ENCODE measurements at places on chromosomes 1 and 21.

- peak; percentile 61 for DNase-seq
These were observed 119.0 kb downstream of the ROR1 start for GRCh38 chr1:63892632-63893395.

DNA sequence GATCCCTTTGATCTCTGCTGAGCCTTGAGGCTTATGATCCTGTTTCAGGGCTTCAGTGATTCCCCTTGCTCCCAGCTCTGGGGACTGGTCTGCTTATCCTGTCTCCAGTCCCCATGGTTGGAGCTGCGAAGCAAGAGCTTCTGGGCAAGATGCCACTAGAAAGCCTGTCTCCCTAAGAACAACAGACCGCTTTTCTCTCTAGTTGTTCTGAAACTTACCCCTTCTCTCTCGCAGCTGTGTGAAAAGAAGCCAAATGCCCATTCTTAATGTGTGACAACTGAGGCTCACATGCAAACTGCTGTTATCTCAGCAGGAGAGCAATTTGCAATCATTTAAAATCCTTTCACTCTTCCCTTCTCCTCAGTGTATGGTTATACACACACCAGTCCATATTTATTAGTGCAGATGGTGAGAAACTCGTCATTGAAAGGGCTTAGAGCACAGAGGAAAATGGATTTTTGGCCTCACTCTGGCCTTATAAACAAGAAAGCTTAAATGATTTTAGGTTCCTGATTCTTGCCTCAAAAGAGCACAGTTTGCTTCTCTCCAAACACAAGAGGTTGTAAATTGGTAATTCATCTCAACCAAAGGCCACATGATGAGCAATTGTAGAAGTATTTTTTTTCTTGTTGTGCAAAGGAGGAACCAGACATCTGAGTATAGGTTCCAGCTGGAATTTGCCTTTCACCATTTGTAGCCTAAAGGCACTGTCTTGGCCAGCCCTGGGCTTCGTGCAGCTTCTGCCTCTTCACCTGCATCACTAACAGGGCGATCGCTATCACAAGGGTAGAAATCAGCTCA is 179.2 kb upstream of the LMO4 start:
- DNase-seq, result peak; percentile 54

DNA sequence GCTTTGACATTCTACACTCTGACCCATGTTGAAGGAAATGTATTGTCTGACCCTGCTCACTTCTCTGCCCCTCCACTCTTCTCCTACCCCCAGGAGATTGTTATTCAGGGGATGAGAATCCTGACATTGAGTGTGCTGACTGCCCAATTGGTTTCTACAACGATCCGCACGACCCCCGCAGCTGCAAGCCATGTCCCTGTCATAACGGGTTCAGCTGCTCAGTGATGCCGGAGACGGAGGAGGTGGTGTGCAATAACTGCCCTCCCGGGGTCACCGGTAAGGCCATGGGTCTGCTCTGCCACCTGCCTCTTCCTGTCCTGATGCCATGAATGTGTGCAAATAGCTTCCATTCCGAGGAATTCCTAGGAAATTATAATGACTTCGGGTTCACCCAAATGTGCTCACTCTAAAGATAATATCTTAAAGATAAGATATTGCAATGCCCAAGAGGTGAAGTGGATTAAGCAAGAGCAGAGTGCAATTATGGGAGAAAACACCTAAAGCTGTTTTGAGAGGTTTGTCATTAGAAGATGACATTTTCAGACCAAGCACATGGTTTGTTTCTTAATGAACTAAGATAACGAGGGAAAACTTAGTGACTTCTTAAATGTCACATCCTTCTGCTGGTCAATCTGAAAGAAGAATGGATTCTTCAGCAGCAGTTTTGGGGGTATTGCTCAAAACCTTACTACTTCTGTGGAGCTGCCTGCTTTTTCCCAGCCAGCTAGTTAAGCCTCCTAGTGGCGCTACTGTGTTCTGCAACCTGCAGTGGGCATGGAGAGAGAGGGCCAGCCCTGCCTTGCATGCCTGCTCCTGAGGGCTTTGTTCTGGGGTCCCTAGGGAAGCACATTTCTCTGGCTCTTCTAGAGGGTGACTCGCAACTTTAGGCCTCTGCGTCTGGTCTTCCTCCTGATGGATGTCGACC is 41.6 kb downstream of the LAMC2 start:
- peak; percentile 69 for DNase-seq

GRCh38 chr21:39099859-39100258 is 83.4 kb downstream of the PSMG1 start:
- no peak for DNase-seq

GRCh38 chr1:111638320-111638719 is 18.7 kb downstream of the RAP1A start:
- DNase-seq, result no peak

DNA sequence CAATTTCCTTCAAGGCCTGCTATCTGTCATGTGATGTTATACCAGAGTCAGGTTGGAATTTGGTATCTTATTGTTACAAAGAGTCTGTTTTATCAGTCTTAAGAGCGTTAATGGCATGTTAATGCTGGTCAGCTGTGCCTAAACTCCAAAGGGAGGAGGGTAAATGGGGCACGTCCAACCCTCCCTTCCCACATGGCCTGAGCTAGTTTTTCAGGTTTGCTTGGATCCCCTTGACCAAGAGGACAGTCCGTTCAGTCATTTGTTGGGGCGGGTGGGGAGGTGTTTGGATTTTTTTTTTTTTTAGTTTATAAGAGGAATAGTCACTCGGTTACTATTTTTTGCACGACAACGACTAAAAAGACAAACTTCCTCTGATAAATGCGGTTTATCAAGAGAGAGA is 63.8 kb upstream of the LYST start:
- no peak for DNase-seq

- no peak for DNase-seq
These were observed 134.7 kb upstream of the TNR start for GRCh38 chr1:175877939-175878737.

GRCh38 chr1:181476581-181476980 is 6.7 kb upstream of the CACNA1E start:
- no peak for DNase-seq

GRCh38 chr1:233673947-233674431 is 60.1 kb downstream of the KCNK1 start:
- DNase-seq, result no peak

GRCh38 chr1:166302989-166303758 is 136.4 kb upstream of the FAM78B start:
- DNase-seq, result no peak

- no peak for DNase-seq
These were observed at the start of gene GNG4 for GRCh38 chr1:235649368-235650163. TSS of gene GNG4 (minus strand) at chr1:235649784. CDS start at chr1:235583838, 65,946 bp downstream.

- no peak for DNase-seq
These were observed 21.7 kb downstream of the ASTN1 start for GRCh38 chr1:177142791-177143271.

- DNase-seq, result no peak
These were observed 16.0 kb downstream of the C21orf58 start for GRCh38 chr21:46307625-46308024.

GRCh38 chr21:36658926-36659325 is 40.0 kb upstream of the SIM2 start:
- DNase-seq, result no peak

GRCh38 chr21:36092681-36093080 is 22.9 kb downstream of the CBR1 start:
- DNase-seq, result no peak

- DNase-seq, result no peak
These were observed 59.7 kb upstream of the RAVER2 start for GRCh38 chr1:64685217-64685616.

DNA sequence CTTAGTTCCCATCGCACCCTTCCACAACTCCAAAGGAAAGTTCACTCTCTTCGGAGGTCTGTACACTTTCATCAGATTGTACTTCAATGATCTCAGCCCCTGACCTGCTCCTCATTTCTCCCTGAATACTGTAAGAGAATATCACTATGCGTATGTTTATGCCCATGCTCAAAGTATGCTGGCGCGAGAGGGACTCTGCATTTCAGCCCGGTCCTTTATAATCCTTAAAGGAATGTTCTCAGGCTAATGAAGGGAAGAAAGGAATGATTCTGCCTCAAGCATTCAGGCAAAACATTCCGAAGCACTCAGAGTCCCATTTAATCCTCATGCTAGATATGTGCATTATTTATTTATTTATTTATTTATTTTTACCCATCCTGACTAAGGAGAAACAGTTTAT is 76.8 kb downstream of the PLD5 start:
- no peak for DNase-seq

GRCh38 chr1:115278211-115278610 is 59.8 kb downstream of the NGF start:
- DNase-seq, result no peak

GRCh38 chr1:54490361-54491248 is 57.4 kb upstream of the ACOT11 start:
- no peak for DNase-seq

DNA sequence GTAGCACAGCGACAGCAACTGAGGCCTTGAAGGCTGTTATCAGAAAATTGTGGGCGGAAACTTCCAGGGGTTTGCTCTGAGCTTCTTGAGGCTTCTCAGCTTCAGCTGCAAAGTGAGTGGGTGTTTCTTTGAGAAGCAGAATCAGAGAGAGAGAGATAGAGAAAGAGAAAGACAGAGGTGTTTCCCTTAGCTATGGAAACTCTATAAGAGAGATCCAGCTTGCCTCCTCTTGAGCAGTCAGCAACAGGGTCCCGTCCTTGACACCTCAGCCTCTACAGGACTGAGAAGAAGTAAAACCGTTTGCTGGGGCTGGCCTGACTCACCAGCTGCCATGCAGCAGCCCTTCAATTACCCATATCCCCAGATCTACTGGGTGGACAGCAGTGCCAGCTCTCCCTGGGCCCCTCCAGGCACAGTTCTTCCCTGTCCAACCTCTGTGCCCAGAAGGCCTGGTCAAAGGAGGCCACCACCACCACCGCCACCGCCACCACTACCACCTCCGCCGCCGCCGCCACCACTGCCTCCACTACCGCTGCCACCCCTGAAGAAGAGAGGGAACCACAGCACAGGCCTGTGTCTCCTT is at the start of gene FASLG:
Gene FASLG, plus strand, starts transcription at position 233 of the 583 bp plus-strand sequence. Its CDS starts 99 bp downstream, at position 332.
- no peak for DNase-seq

- no peak for DNase-seq
These were observed 11.9 kb downstream of the RCSD1 start for GRCh38 chr1:167641786-167642500.

GRCh38 chr1:209398313-209398991 is 185.1 kb upstream of the CAMK1G start:
- peak; percentile 94 for DNase-seq

GRCh38 chr1:32494196-32494595 is 29.3 kb downstream of the ZBTB8B start:
- peak; percentile 59 for DNase-seq
